Cardiac muscle cell (in vitro differentiated cells and primary cell): ENCODE measurements at places on chromosomes 7 and 10. TPM values are rescaled to one million over a fixed set of nuclear protein-coding genes. Genes with fewer than 3 reads are reported as not detected.
A peak's percentile ranks its signal among the peaks of the same experiment; 100 is the strongest.

The ZNF365 gene
- total RNA-seq, result 0.07 TPM in 1 of 2 replicates, not detected in the other

The RAPGEF5 gene
- 0.11 and 0.21 TPM in 2 replicates for total RNA-seq

The LRRC18 gene
- not detected in 2 replicates for total RNA-seq

The WIPF3 gene
- 1.3 and 2.8 TPM in 2 replicates for total RNA-seq

The CALU gene
- total RNA-seq, result 190 and 231 TPM in 2 replicates

GRCh38 chr10:97483921-97484320 is 14.3 kb downstream of the MMS19 start:
- no peak for DNase-seq
- H3K27ac ChIP-seq, result no peak overlapping the region
- peaks cover 7% of the 10 kb centered on the region for H3K36me3 ChIP-seq
- H3K4me1 ChIP-seq, result no peaks in the 10 kb centered on the region
- no peaks in the 10 kb centered on the region for H3K27me3 ChIP-seq

GRCh38 chr7:151243408-151244195 is 4.9 kb downstream of the SMARCD3 start:
- H3K4me3 ChIP-seq, result no peak overlapping the region
- no peak for DNase-seq
- H3K27ac ChIP-seq, result no peak overlapping the region
- no peaks in the 10 kb centered on the region for H3K27me3 ChIP-seq
- peaks cover 25% of the 10 kb centered on the region for H3K4me1 ChIP-seq

- H3K36me3 ChIP-seq, result no peaks in the 10 kb centered on the region
- no peak overlapping the region for H3K27ac ChIP-seq
- peak overlapping the region; percentile 6 for H3K4me3 ChIP-seq
- peaks cover 100% of the 10 kb centered on the region for H3K27me3 ChIP-seq
- H3K4me1 ChIP-seq, result peaks cover 14% of the 10 kb centered on the region
Observed at GRCh38 chr10:101230183-101230917, 1.1 kb upstream of the LBX1 start.

- peaks cover 14% of the 10 kb centered on the region for H3K27me3 ChIP-seq
- no peaks in the 10 kb centered on the region for H3K4me1 ChIP-seq
- no peaks in the 10 kb centered on the region for H3K36me3 ChIP-seq
- H3K4me3 ChIP-seq, result peak overlapping the region; percentile 42
- H3K27ac ChIP-seq, result no peak overlapping the region
- peak; percentile 45 for DNase-seq
Observed at GRCh38 chr10:120950051-120950561, 98.9 kb downstream of the WDR11 start.

GRCh38 chr10:18533896-18534295 is 117.5 kb downstream of the NSUN6 start:
- H3K27me3 ChIP-seq, result no peaks in the 10 kb centered on the region
- no peak for DNase-seq
- H3K36me3 ChIP-seq, result peaks cover 50% of the 10 kb centered on the region
- H3K27ac ChIP-seq, result peak overlapping the region; percentile 3
- no peak overlapping the region for H3K4me3 ChIP-seq

DNA sequence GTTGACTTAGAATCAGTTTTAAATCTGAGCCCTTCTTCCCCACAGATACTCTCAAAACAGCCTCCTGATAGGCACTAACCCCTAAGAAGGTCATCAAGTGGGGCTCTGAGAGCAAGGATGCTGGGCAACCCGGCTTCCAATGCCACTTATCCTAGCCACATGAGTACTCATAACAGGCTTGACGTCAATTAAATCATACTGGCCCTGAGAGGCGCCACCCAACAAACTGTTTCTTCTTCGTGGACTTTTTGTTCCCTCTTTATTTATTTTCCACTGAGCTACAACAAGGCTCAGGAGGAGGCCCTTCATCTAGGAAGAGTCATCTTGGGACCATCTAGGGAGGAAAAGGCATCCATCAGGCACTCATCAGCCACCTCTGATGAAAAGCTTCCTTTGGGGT is 255.9 kb downstream of the KCNMA1 start:
- DNase-seq, result no peak
- H3K27ac ChIP-seq, result no peak overlapping the region
- peaks cover 27% of the 10 kb centered on the region for H3K27me3 ChIP-seq
- H3K36me3 ChIP-seq, result no peaks in the 10 kb centered on the region

DNA sequence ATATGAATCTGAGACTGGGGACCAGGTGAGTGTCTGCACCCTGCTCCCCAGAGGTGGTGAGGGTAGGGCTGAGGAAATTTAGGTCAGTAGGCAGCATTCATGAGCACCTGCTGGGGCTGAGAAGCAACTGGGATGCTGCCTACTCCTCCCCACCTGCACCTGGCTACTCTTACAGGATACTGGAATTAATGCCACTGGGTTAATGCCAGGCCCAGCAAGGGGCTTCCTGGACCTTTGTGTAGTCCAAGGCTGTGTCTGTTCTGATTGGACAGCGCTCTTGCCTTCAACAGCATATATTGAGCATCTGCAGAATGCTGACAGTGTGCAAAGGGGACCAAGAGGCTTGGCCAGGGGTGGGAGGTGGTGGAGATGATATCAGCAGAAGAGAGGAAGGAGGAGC is 32.1 kb downstream of the ADCYAP1R1 start:
- DNase-seq, result no peak
- no peak overlapping the region for H3K4me3 ChIP-seq
- H3K36me3 ChIP-seq, result no peaks in the 10 kb centered on the region
- H3K4me1 ChIP-seq, result no peaks in the 10 kb centered on the region
- no peaks in the 10 kb centered on the region for H3K27me3 ChIP-seq
- H3K27ac ChIP-seq, result no peak overlapping the region

DNA sequence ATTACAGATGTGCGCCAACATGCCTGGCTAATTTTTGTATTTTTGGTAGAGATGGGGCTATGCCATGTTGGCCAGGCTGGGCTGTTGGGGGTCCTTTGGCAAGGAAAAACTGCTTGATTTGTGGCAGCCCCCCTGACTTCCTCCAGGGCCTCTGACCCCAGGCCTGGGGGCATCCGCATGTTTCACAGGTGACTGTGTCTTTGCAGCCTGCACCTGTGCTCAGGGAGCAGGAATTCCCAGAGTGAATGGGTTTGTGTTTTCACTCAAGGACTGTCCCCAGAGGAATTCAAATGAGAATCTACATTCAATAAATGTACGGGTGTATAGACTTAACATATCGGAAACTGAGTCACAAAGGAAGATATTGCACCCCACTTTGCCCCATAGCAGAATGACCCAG is 11.6 kb upstream of the CLIP2 start:
- no peaks in the 10 kb centered on the region for H3K27me3 ChIP-seq
- no peak for DNase-seq
- H3K36me3 ChIP-seq, result no peaks in the 10 kb centered on the region

GRCh38 chr10:86950349-86950748 is 7.1 kb downstream of the MMRN2 start:
- H3K27me3 ChIP-seq, result no peaks in the 10 kb centered on the region
- no peaks in the 10 kb centered on the region for H3K36me3 ChIP-seq
- no peak overlapping the region for H3K27ac ChIP-seq
- H3K4me3 ChIP-seq, result no peak overlapping the region
